Upper lobe of left lung (tissue), 6 donors: ENCODE measurements at places on chromosomes 7 and 10.

DNA sequence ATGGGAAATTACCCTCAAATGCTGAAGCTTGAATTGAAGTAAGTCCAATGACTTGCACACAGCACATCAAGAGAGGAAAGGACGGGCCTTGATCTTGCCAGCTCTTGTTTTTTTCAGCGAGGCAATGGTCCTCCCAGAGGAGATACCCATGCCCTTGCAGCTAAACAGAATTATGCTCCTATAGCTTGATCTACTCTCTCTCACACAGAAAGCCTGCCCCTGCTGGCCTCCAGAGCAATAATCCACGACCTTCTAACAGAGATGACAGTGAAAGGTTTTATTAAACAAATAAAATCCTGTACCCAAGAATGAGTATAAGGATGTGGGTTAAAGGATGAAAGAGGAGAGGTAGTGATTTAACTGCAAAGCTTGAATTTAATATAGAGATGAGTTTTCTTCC lies 268.0 kb downstream of the ADRA2A start:
- no peak overlapping the region for H3K27ac ChIP-seq
- no peaks in the 10 kb centered on the region for H3K36me3 ChIP-seq
- H3K4me1 ChIP-seq, result no peaks in the 10 kb centered on the region
- H3K4me3 ChIP-seq, result no peak overlapping the region
- DNase-seq, result no peak

- no peak overlapping the region for H3K27ac ChIP-seq
- H3K36me3 ChIP-seq, result no peaks in the 10 kb centered on the region
- H3K4me3 ChIP-seq, result no peak overlapping the region
- no peaks in the 10 kb centered on the region for H3K27me3 ChIP-seq
- DNase-seq, result no peak
- no peaks in the 10 kb centered on the region for H3K4me1 ChIP-seq
Measured at GRCh38 chr7:20557116-20557515, 58.4 kb upstream of the ABCB5 start.

GRCh38 chr10:84360637-84361365 lies 32.4 kb downstream of the CCSER2 start:
- no peak for DNase-seq
- H3K27ac ChIP-seq, result peak overlapping the region; percentile 3
- no peaks in the 10 kb centered on the region for H3K27me3 ChIP-seq

- H3K4me3 ChIP-seq, result no peak overlapping the region
- peak; percentile 32 for DNase-seq
- H3K27ac ChIP-seq, result no peak overlapping the region
Measured at GRCh38 chr10:29150010-29150409, 138.9 kb upstream of the LYZL1 start.

DNA sequence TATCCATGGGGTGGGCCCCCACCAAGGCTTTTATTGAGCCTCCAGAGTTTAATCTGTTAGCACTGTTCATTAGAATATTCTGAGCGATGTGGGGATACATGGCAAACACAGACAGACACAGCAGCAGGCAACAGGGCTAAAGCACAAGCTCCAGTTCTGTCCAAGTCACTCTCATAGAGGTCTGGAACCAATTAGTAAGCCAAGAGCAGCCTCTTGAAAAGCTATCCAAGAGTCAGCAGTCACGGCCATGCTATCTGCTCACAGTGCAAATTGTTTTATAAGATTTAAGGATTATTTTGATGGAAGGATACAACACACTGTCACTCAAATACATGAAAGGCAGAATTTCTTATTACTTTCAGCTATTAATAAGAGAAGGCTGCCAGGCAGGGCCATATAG lies 86.4 kb upstream of the DGKB start:
- no peaks in the 10 kb centered on the region for H3K4me1 ChIP-seq
- H3K36me3 ChIP-seq, result no peaks in the 10 kb centered on the region
- no peak for DNase-seq
- H3K27ac ChIP-seq, result no peak overlapping the region
- no peak overlapping the region for H3K4me3 ChIP-seq

DNA sequence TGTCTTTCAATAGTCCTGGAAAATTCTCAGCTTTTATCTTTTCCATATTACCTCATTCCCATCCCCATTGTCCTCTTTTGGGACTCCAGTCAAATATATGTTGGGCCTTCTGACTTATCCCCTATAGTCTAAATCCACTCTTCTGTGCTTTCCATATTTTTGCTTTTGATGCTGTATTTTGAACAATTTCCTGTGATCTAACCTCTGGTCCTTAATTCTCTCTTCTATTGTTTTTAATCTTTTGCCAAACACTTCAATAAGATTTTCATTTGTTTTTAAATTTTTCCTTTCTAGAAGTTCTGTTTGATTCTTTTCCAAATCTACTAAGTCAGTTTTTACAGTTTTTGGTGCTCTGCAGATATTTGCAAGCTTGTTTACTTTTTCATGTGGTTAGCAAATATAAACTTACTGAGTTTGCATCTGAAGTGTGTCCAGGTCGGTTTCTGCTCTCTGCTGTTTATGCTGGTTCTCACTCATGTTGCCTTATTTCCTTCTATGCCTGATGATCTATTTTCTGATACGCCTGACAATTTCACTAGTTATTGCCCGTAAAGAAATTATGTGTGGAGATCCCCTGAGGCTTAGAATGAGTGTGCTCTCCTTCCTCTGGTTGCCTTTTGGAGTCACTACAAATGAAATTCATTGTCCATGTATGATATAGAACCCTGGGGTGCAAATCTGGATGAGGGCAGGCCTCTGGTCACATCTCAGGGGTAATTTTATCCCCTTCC lies 110.4 kb downstream of the RBM20 start:
- no peak overlapping the region for H3K27ac ChIP-seq
- H3K4me1 ChIP-seq, result no peaks in the 10 kb centered on the region
- no peak overlapping the region for H3K4me3 ChIP-seq
- no peak for DNase-seq

- H3K27ac ChIP-seq, result no peak overlapping the region
- no peaks in the 10 kb centered on the region for H3K36me3 ChIP-seq
- no peak overlapping the region for H3K4me3 ChIP-seq
- no peaks in the 10 kb centered on the region for H3K4me1 ChIP-seq
Measured at GRCh38 chr10:15430969-15431771, 60.1 kb upstream of the FAM171A1 start.

DNA sequence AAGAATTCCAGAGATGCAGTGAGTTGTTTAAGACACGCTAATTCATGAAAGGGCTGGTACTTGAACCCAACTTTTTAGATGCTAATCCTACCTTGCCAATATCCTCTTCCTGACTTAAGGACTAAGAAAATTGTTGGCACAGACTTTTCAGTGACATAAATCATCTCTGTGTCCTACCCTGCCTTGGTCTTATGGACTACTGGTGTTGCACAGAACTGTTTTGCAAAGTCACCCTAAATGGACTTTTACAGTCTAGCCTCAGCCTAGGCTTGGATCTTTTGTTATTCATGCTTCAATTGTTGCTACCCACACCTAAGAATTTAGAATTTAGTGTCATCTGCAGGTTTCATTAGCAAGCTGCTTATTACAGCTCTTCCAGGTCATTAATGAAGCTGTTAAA lies 112.7 kb downstream of the SORCS1 start:
- DNase-seq, result no peak
- no peaks in the 10 kb centered on the region for H3K27me3 ChIP-seq
- H3K27ac ChIP-seq, result no peak overlapping the region
- H3K4me1 ChIP-seq, result no peaks in the 10 kb centered on the region
- no peak overlapping the region for H3K4me3 ChIP-seq

GRCh38 chr10:100873827-100874326 lies 38.9 kb upstream of the SLF2 start:
- H3K4me1 ChIP-seq, result no peaks in the 10 kb centered on the region
- no peak overlapping the region for H3K4me3 ChIP-seq
- H3K36me3 ChIP-seq, result no peaks in the 10 kb centered on the region
- H3K27ac ChIP-seq, result no peak overlapping the region
- DNase-seq, result no peak
- H3K27me3 ChIP-seq, result no peaks in the 10 kb centered on the region

- no peaks in the 10 kb centered on the region for H3K27me3 ChIP-seq
- no peak for DNase-seq
- H3K4me1 ChIP-seq, result peaks cover 23% of the 10 kb centered on the region
- H3K36me3 ChIP-seq, result no peaks in the 10 kb centered on the region
- peak overlapping the region; percentile 85 for H3K4me3 ChIP-seq
- H3K27ac ChIP-seq, result peak overlapping the region; percentile 73
Measured at GRCh38 chr10:77925410-77925794, 1.2 kb downstream of the DLG5 start.

DNA sequence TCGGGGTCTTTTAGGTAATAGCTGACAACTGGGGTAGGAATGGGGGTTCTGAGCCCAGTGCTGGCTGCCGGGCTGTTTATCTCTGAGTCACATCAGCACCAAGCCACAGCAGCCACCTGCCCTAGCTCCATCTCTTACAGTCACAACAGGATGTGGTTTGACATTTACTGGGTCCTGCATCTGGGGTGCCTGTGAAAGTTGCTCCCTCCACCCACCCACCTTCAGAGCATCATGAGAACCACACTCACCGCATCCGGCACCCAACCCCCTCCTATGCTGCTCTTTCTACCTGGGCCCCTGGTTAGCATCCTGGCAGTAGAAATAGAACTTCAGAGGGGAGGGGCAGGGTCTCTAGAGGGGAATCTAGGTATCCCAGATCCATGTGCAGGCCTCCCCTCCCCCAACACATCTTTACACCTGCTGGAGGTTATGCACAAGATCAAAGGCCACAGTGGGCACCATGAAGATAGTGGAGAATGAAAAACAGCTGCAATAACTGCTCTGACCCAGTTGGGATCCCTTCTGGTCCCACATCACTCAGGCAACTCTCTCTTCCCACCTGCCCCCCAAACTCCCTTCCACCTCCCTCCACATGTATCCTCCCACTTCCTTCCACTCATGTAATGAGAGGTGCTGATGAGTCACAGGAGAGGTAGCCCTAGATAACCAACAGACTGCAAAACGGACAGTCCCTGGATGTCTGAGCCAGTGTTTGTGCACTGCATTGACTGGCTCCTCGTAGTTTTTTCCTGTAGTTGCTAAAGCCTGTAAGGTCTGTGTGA lies 38.2 kb downstream of the PRSS2 start:
- no peak overlapping the region for H3K27ac ChIP-seq
- no peak overlapping the region for H3K4me3 ChIP-seq
- no peaks in the 10 kb centered on the region for H3K4me1 ChIP-seq
- no peaks in the 10 kb centered on the region for H3K36me3 ChIP-seq
- DNase-seq, result peak; percentile 51

DNA sequence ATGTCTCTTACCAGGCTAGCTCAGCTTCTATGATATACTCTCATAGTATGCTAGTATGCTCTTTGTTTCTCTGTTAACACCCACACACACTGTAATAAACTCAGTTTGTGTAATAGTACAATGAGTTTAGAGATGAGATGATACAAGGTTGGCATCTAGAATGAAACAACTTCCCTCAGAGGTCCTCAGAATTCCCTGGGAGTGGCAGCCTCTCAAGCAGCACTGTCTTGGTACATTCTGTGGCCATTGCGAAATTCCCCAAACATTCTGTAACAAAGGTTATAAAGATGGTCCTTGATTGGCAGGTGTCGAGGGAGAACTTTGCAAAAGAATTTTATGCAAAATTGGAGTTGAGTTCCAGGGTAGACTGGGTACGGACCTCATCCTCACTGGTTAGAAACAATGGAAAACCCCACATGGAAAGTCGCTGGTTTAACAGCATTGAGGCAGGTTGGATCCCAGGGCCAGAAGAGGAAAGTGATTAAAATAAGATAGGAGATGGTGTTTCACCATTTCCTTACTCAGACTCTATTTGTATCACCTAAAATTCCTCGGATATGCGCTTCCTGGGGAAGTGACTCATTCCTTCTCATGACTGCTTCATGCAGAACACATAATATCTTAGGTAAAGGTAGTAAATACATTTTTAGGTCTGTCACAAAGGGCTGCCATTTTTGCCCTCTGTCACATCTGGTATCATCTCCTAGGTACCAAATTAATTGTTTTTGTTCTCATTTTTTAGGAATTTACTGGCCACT lies 657.8 kb downstream of the SORCS1 start:
- H3K27me3 ChIP-seq, result no peaks in the 10 kb centered on the region
- no peaks in the 10 kb centered on the region for H3K4me1 ChIP-seq
- no peak overlapping the region for H3K4me3 ChIP-seq
- DNase-seq, result no peak

DNA sequence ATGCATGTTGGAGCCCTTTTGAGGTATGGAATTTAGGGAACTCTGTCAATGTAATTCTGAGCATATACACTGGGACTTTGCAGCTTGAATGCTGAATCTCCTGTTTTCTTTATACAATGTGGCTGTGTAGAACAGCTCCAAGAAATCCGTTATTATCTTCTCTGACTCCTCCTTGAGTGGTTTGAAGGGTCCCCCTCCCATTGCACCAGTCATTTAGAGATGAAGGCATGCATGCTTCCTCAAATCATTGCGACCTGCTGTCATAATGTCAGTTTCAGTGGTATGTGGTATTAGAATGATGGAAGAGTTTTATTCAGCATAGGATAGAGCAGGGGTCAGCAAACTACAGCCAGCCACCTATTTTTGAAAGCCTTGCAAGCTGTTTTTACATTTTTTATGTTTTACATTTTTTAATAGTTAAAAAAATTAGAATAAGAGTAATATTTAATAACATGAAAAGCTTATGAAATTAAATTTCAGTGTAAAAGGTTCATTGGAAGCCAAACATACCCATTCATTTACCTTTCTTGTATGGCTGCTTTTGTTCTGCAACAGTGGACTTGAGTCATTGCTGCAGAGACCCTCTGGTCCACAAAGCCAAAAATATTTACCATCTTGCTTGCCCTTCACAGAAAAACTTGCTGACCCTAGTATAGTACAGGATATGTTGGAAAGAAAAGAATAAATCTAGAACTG lies 8.1 kb downstream of the STK17A start:
- no peak overlapping the region for H3K27ac ChIP-seq
- peaks cover 9% of the 10 kb centered on the region for H3K4me1 ChIP-seq
- H3K27me3 ChIP-seq, result no peaks in the 10 kb centered on the region
- no peak for DNase-seq
- H3K36me3 ChIP-seq, result no peaks in the 10 kb centered on the region

GRCh38 chr7:120190109-120190508 lies 82.9 kb upstream of the KCND2 start:
- H3K4me3 ChIP-seq, result no peak overlapping the region
- DNase-seq, result no peak
- H3K27me3 ChIP-seq, result no peaks in the 10 kb centered on the region
- no peaks in the 10 kb centered on the region for H3K4me1 ChIP-seq
- H3K36me3 ChIP-seq, result no peaks in the 10 kb centered on the region

GRCh38 chr10:85614566-85614965 lies 752.0 kb downstream of the GRID1 start:
- H3K4me3 ChIP-seq, result no peak overlapping the region
- H3K36me3 ChIP-seq, result no peaks in the 10 kb centered on the region
- DNase-seq, result no peak
- H3K27me3 ChIP-seq, result no peaks in the 10 kb centered on the region
- no peak overlapping the region for H3K27ac ChIP-seq
